ENCODE measurements at places on chromosomes 12 and 14. TPM values are rescaled to one million over a fixed set of nuclear protein-coding genes. Genes with fewer than 3 reads are reported as not detected.

Gene AICDA
- 0.42 TPM for total RNA-seq

Gene SYT10
- under 0.01 TPM for total RNA-seq

DNA sequence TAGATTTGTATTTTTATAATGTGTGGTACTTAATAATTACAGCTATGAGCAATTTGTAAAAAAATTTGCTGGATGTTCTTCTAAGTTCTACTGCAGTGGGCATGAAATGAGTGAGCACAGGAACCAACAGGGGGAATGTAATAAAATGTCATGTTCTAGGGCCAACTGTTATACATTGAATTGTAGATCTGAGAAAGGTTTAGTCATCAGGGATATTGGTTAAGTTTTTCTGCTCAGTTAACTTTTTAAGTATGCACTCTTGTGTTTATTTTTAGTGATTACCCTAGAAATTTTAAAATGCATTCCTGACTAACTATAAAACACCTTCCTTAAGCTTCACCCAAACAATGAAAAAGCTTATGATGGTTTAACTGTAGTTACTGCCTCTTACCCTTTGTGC is 101.8 kb downstream of the CAND1 start:
- no peak for DNase-seq

Gene IL22
- total RNA-seq = 0.38 TPM

Gene KLRC1
- 0.80 TPM for total RNA-seq

Gene GTF2A1
- 21.3 TPM for total RNA-seq

- DNase-seq = no peak
Observed at GRCh38 chr12:49748800-49749199, 7.4 kb downstream of the TMBIM6 start.

DNA sequence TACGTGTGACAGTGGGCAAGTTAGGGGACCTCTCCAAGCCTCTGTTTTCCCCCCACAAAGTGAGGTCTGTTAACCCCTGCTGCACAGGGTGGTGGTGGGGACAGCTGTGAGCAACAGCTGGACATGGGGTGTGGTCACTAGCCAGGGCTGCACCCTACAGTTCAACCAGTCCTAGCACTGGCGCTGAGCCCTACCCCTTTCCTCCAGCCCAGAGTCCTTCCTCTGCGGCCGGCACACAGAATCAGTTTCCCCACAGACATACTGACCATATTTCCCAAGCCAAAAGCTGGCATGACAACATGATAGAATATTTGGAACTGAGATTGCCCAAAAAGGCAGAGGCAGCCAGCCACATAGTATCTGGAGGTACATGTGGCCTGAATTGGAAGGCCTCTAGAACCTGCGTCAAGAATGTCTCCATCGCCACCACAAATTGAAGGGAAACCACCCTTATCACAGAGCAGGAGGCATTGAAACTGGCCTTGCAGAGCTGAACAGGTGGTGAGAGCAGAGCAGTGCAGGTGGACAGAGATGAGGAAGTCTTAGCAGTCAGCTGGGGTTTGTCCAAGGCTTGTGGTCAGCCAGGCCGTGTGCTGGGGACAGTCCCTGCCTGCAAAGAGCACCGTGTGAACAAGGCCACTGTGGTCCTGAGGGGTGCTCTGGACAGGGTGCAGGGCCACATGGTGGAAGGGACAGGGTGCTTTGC is 21.2 kb downstream of the DEGS2 start:
- no peak for DNase-seq

DNA sequence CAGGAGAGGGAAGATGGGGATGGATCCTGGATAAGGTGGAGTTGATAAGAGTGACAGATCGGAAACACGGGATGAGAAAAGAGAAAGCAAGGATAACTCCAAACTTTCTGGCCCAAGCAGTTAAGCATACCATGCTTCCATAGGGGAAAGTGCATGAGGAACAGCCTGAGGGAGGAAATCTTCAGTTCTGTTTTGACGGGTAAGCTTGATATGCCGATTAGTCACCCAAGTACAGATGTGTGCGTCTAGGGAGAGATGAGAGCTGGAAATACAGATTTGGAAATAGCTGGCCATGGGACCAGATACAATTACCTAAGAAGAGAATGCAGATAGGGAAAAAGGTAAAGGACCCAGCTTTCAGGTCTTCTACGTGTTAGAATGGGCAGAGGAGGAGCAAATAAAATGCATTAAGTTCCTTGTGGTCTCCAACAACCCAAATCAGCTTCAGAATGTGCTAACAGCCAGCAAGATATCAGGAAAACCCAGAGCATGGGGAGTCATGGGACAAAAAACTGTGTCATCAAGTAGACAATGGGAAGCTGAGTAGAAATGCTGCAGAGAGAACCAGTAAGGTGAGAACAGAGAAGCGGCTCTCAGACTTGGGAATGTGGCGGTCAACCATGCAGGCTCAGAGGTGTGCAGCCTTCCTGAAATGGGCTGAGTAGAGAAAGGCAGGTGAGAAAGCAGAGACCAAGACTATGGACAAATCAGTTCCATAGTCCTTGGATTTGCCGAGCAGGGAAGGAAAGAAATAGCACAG is 56.3 kb downstream of the PPP1R36 start:
- DNase-seq = no peak

Gene NYNRIN
- 3.1 TPM for total RNA-seq

Gene CMKLR1
- 4.4 TPM for total RNA-seq

- no peak for DNase-seq
Observed at GRCh38 chr12:27486961-27487360, 37.0 kb upstream of the PPFIBP1 start.

DNA sequence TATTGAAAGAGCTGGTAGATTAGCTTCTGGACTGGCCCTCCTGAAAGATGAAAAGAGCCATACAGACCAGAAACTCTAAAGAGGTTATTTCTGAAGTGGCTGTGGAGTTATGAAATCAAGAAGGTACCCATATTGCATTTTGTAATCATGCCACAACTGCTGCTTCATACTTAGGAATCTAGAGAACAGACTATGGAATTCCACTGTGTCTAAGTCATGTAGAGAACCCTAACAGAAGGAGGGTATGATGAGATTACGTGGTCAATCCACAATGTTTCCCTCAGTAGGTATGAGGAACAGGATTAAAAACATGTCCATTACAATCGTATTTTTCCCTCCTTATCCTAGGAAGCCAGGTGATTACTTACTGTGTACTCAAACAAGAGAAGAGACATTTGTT is 708.8 kb downstream of the RERGL start:
- no peak for DNase-seq

- no peak for DNase-seq
Observed at GRCh38 chr12:107584563-107584962, 101.0 kb upstream of the PWP1 start.

Gene NKX2-1
- not detected for total RNA-seq

DNA sequence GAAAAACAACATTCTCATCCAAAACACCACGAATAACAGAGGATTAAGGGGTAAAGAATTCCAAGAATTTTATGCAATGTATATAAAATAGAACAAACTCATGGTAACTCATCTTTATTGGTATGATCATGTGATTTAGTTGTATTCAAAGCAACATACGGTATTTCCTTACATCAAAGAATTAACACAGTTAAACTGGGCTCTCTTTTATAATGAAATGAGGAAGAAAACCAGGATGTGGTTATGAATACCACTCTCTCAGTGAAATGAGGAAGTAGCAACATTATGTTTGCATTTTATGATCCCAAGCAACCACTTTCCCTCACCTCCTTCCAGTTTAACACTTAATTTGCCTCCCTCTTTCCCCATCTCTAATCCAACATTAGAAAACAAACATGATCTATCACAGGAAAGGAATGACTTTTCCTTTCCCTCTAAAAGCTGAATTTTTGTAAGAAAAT is 22.9 kb downstream of the SPTLC2 start:
- DNase-seq = peak; percentile 68

Gene TAS2R13
- 0.52 TPM for total RNA-seq

DNA sequence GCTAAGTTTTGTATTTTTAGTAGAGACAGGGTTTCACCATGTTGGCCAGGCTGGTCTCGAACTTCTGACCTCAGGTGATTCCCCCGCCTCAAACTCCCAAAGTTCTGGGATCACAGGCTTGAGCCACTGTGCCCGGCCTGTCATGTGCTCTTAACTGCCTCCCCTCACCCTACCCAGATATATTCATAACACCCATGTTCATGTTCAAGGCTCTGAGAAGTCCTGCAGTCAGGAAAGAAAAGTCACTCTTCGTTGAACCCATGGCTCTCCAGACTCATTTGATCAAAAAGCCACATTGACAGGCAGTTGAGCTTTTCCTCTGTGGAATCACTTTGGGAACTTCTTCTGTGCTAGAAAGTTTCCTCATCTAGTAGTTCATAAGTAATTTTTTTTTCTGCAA is 545.5 kb upstream of the TBX3 start:
- DNase-seq = no peak

DNA sequence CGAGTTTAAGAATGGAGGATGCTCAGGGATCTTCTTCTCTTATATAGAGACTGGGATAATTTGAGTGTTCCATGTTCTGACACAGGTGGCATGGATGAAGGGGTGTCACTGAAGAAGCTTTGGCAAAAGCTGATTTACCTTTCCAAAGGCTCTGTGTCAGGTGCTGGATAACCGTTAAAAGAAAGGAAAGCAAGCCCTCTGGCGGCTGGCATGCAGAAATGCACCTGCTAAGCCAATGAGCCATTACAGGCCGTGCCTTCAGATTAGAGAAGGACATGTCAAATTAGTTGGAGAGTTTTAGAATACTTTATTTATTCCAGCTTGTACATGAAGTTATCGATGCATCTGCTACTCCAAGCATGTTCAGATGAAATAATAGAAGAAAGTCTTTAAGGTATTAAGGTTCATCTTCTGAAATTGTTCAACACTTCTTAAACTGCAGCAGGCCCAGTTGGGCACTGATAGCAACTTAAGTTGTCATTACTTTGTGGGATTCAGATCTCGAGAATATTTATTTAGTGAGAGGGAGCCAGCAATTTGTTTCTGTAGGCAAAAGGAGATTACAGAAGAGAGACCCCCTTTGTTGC is 678.2 kb downstream of the NRXN3 start:
- no peak for DNase-seq

Gene TAS2R7
- total RNA-seq = not detected

Gene CCDC177
- total RNA-seq = 0.05 TPM

DNA sequence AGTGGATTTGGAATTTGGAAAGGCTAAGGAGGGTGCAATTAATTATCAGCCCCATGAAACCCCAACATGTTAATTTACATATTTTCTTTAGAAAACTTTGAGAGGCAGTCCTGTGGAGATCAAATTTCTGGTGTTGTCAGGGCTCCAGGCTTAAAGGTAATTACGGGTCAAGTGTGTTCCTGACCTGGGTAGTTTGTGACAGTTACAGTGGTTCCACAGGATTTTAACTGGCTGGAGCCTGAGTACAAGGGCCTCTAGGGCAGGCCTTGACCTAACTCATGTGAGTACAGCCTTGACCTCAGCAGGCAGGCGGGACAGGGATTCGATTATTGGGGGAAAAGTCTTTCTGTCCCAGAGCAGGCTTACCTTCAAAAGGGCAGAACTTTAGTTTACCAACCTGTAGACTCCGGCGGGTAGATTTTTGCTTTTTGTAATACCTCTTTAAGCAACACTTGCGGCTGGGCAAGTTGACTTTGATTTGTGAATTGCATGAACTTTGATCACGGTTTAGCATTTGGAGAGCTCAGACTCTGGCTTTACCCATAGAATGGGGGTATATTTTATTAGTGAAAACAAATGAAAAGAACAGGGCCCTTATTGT is 8.4 kb upstream of the PPTC7 start:
- no peak for DNase-seq

DNA sequence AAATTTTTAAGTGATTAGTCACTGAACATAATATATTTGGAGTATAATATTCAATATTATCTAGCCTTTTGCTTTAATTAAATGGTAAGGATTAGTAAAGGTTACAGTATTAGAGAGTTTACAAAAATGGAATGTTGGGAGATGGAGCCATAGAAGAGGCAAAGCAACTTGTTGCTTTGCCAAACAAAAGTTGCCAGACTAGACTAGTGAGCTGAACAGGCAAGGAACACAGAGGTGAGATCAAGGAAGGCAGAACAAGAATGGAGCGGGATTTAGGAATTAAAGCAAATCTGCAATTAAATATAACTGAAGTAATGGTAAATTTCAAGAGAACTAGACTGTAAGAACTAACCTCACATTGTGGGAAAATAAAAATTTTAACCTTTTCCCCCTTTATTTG is 5.1 kb downstream of the ARF6 start:
- no peak for DNase-seq

- DNase-seq = no peak
Observed at GRCh38 chr12:117084405-117085317, 14.6 kb downstream of the TESC start.

- no peak for DNase-seq
Observed at GRCh38 chr12:90791445-90791844, 163.5 kb downstream of the CCER1 start.

GRCh38 chr12:53624458-53624857 is 1.7 kb downstream of the ATF7 start:
- no peak for DNase-seq

Gene KRT83
- total RNA-seq = 0.33 TPM

DNA sequence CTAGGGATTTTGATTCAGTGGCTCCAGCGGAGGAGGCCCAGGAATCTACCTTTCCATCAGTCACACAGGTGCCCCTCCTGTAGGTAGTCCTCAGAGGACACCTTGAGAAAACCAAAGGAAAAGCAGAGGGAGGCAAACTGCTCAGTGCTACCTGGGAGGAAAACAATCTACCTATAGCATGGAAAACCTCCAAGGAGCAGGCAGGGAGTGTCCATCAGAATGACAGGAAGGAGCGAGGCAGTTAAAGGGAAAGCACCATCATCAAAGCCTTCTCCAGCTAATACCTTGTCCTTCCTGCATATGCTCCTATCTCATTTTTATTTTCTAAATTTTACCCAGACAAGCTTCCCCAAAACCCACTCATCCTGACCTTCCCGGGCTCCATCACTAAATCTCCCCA is 25.4 kb downstream of the DPF3 start:
- no peak for DNase-seq

GRCh38 chr12:105951732-105952131 is 187.0 kb downstream of the NUAK1 start:
- no peak for DNase-seq

Gene ESRRB
- 0.47 TPM for total RNA-seq

- DNase-seq = no peak
Observed at GRCh38 chr14:44403193-44403592, 103.9 kb downstream of the FSCB start.

- no peak for DNase-seq
Observed at GRCh38 chr12:93247313-93247991, 130.3 kb upstream of the NUDT4 start.

Gene LMNTD1
- total RNA-seq = not detected

Gene ATXN3
- total RNA-seq = 30.5 TPM

Gene TMEM63C
- total RNA-seq = 0.24 TPM
